Mesothelial cell of epicardium (in vitro differentiated cells): ENCODE measurements at places on chromosomes 1 and 21. TPM values are rescaled to one million over a fixed set of nuclear protein-coding genes. Genes with fewer than 3 reads are reported as not detected.

Gene LAD1
- 17.6 to 23.0 TPM (median 20.7 TPM) in 3 replicates for total RNA-seq

Gene LCK
- 1.4 to 1.8 TPM (median 1.5 TPM) in 3 replicates for total RNA-seq

Gene PTPN14
- total RNA-seq: 71.8 to 75.8 TPM (median 74.9 TPM) in 3 replicates

GRCh38 chr1:162851341-162851740 is 9.6 kb downstream of the CCDC190 start:
- no peak for DNase-seq

GRCh38 chr1:178341261-178341956 is 155.4 kb downstream of the CLEC20A start:
- peak; percentile 31 for DNase-seq

GRCh38 chr1:191588905-191589304 is 569.4 kb upstream of the RGS18 start:
- no peak for DNase-seq

- no peak for DNase-seq
Observed at GRCh38 chr21:42587036-42587435, 66.4 kb upstream of the PDE9A start.

- no peak for DNase-seq
Observed at GRCh38 chr1:1561801-1562470, 12.7 kb downstream of the SSU72 start.

GRCh38 chr1:59079434-59080140 is 217.3 kb upstream of the FGGY start:
- no peak for DNase-seq

GRCh38 chr21:43703035-43703880 is 15.7 kb upstream of the PDXK start:
- DNase-seq: no peak

GRCh38 chr1:208939537-208940085 is 643.9 kb upstream of the CAMK1G start:
- DNase-seq: no peak

- no peak for DNase-seq
Observed at GRCh38 chr1:235746245-235746644, 96.7 kb upstream of the GNG4 start.
